CD8-positive, alpha-beta memory T cell (primary cell): ENCODE measurements at places on chromosomes 12 and 14. TPM values are rescaled to one million over a fixed set of nuclear protein-coding genes. Genes with fewer than 3 reads are reported as not detected.
A peak's percentile ranks its signal among the peaks of the same experiment; 100 is the strongest.

DNA sequence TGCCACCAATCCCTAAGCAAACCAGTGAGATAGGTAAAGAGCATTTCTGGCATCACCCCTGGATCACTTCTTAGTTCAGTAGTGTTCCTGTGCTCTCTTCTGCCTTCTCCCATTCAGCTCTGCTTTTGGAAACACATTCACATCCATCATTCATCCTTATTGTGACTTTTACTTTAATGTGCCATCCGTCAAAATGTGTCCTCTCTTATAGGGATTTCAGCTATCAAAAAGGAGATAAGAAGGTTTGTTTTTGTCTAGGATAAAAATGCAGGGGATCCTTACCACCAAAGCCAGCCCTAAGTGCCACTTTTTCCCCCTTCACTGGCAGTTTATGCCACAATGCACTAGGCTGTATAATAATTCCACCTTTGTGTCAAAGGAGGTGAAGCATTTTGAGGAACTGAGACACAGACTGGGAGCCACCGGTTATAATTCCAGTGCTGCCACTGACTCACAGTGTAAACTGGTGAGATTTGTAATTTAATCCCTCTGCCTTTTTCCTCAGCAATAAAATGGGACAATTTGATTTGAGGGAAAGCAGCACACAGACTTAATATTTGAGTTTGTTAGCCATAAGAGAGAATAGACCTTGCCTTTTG is 158.6 kb downstream of the PAX9 start:
- H3K4me3 ChIP-seq, result no peak overlapping the region
- no peak overlapping the region for H3K27ac ChIP-seq
- no peaks in the 10 kb centered on the region for H3K36me3 ChIP-seq
- H3K4me1 ChIP-seq, result no peaks in the 10 kb centered on the region

DNA sequence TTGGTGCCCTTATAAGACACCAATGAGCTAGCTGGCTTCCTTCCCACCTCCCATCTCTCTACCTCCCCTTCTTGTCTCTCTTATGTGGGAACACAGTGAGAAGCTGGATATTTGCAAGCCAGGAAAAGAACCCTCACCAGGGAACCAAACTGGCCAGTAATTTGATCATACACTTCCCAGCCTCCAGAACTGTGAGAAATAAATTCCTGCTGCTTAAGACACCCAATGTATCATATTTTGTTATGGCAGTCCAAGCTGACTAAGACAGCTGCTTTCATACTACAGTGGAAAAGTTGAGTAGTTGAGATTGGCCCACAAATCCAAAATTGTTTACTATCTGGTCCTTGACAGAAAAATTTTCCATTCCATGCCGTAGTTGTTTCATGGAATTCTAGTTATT is 269.0 kb downstream of the KCNH5 start:
- H3K36me3 ChIP-seq, result no peaks in the 10 kb centered on the region
- H3K27me3 ChIP-seq, result no peaks in the 10 kb centered on the region
- no peaks in the 10 kb centered on the region for H3K4me1 ChIP-seq

GRCh38 chr14:22976620-22977433 is 5.5 kb downstream of the AJUBA start:
- peaks cover 13% of the 10 kb centered on the region for H3K4me1 ChIP-seq
- H3K27me3 ChIP-seq, result no peaks in the 10 kb centered on the region
- H3K36me3 ChIP-seq, result no peaks in the 10 kb centered on the region
- no peak for DNase-seq

- H3K27me3 ChIP-seq, result peaks cover 6% of the 10 kb centered on the region
- no peaks in the 10 kb centered on the region for H3K36me3 ChIP-seq
- no peaks in the 10 kb centered on the region for H3K4me1 ChIP-seq
These were observed 4.4 kb upstream of the KCNK10 start for GRCh38 chr14:88327497-88327896.

DNA sequence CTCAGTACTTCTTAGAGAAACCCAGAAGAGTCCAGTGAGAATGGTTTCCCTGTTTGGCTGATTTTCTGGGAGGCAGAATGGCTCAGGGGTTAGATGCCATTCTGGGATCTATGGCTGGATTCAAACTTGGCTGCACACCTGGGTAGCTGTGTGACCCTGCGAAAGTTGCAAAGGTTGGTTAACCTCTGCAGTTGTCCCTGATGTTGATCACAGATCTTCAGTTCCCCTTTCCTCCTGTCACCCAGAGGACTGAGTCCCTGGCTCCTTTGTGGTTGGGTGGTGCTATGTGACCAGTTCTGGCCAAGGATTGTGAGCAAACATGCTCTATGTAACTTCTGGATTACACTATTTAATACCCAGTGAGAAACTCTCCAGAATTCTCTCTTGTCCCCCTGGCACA is 418.0 kb downstream of the RGS6 start:
- peaks cover 3% of the 10 kb centered on the region for H3K27me3 ChIP-seq
- H3K4me1 ChIP-seq, result no peaks in the 10 kb centered on the region
- DNase-seq, result no peak

GRCh38 chr12:46082490-46083200 is 92.3 kb upstream of the SCAF11 start:
- no peak overlapping the region for H3K4me3 ChIP-seq
- H3K36me3 ChIP-seq, result no peaks in the 10 kb centered on the region
- H3K27ac ChIP-seq, result no peak overlapping the region
- no peaks in the 10 kb centered on the region for H3K27me3 ChIP-seq

- H3K4me3 ChIP-seq, result no peak overlapping the region
- H3K27ac ChIP-seq, result no peak overlapping the region
- no peaks in the 10 kb centered on the region for H3K4me1 ChIP-seq
- DNase-seq, result no peak
- H3K36me3 ChIP-seq, result no peaks in the 10 kb centered on the region
These were observed 27.0 kb downstream of the PAPLN start for GRCh38 chr14:73264080-73264884.

GRCh38 chr14:100851586-100851916 is 25.6 kb downstream of the MEG3 start:
- H3K4me1 ChIP-seq, result peaks cover 4% of the 10 kb centered on the region
- no peaks in the 10 kb centered on the region for H3K36me3 ChIP-seq
- H3K27ac ChIP-seq, result no peak overlapping the region
- no peak for DNase-seq
- H3K27me3 ChIP-seq, result no peaks in the 10 kb centered on the region

DNA sequence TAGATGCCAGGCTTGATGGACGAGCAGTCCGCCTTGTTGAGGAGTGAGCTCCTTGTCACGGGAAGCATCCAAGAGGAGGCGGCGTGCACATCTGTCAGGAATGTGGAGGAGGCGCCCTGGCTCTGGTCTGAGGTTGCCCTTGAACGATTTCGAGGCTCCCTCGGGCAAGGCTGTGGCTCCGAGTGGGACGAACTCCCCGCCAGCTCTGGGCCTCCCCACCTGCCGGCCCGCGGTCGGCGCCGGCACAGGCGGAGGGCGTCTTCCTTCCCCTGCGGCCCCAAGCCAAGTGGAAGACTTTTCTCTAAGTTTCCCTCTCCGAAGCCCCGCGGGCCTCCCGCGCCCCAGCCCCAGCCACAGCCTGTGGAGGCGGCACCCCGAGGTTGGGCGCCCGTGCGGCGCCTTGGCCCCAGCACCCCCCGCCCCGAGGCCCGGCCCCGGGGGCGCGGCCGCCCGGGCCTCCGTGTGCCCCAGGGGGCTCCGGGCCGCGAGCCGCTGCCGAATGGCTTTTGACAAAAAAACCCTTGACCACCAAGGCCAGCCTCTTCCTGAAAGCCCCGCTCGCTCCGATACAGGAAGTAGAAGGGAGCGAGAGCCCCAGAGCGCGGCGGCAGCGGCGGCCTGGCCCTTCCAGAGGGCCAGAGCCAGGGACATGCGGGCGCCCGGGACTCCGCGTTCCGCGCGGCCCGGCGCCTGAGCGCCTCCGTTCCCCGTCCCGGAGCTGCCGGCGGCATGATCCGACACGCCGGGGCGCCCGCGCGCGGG is at the start of gene RIN3:
TSS of gene RIN3 (plus strand) at position 578 of the 762 bp plus-strand sequence. CDS start at position 730, 152 bp downstream.
- H3K4me1 ChIP-seq, result peaks cover 49% of the 10 kb centered on the region
- peak; percentile 72 for DNase-seq
- H3K27me3 ChIP-seq, result no peaks in the 10 kb centered on the region
- H3K36me3 ChIP-seq, result no peaks in the 10 kb centered on the region

- H3K27ac ChIP-seq, result no peak overlapping the region
- H3K36me3 ChIP-seq, result peaks cover 14% of the 10 kb centered on the region
- H3K27me3 ChIP-seq, result no peaks in the 10 kb centered on the region
- no peak overlapping the region for H3K4me3 ChIP-seq
- H3K4me1 ChIP-seq, result peaks cover 19% of the 10 kb centered on the region
- DNase-seq, result no peak
These were observed 13.7 kb downstream of the CHFR start for GRCh38 chr12:132873724-132874123.

GRCh38 chr12:109151457-109151856 is 35.1 kb downstream of the ACACB start:
- no peaks in the 10 kb centered on the region for H3K36me3 ChIP-seq
- no peak overlapping the region for H3K27ac ChIP-seq
- no peak for DNase-seq
- peaks cover 16% of the 10 kb centered on the region for H3K4me1 ChIP-seq
- no peaks in the 10 kb centered on the region for H3K27me3 ChIP-seq

GRCh38 chr12:55428331-55429243 is 2.5 kb downstream of the OR6C76 start:
- H3K4me3 ChIP-seq, result no peak overlapping the region
- no peaks in the 10 kb centered on the region for H3K4me1 ChIP-seq
- DNase-seq, result no peak
- no peaks in the 10 kb centered on the region for H3K36me3 ChIP-seq
- no peaks in the 10 kb centered on the region for H3K27me3 ChIP-seq

DNA sequence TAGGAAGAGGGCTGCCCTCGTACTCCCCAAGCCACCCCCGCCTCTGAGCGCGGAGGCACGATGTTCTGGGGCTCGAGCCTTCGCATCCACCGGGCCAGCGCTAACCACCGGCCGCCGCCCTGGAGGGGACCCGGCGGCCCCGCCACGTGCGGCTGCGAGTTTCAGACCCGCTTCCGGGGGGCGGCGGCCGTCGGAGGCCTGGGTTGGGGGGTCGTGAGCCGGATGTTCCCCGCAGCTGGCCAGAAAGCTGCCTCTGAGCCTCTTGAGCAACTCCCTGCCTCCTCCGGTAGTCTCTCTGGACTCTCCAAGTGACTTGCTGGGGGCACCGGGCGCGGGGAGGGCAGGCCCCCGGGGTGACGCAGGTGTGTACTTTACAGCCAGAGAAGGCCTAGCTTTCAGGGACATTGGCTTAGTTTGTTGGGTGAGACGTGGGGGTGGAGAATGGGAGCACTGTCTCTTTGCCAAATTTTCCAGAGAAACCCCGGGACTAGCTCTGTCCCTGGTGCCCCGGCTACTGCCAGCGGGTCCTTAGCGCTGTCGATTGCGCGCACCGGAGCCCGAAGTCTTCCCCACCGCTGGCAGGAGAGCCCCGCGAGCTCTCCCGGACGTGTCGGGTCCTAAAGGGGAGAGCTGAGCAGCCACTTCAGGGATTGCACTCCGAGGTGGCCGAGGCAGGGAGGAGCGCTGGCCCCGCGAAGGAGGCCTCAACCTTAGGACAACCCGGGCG is 15.6 kb downstream of the OTX2 start:
- H3K27ac ChIP-seq, result no peak overlapping the region
- peaks cover 22% of the 10 kb centered on the region for H3K27me3 ChIP-seq
- no peak for DNase-seq
- H3K4me3 ChIP-seq, result no peak overlapping the region
- no peaks in the 10 kb centered on the region for H3K36me3 ChIP-seq

DNA sequence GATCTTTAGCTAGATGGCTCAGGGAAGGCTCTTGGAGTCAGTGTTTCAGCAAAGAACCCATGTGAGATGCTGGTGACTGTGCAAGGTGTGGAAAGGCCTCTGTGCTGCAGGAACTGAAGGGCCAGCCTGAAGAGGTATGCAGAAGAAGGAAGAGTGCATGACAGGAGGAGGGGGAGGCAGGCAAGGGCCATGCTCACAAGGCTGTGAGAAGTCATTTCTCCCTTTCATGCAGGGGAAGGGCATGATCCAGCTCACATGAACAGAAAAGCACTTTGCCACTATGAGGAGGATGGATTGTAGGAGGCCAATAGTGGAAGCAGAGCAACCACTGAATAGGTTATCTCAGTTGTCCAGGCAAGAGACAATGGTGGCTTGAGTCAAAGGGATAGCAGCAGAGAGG is 83.7 kb downstream of the SSPN start:
- no peak overlapping the region for H3K27ac ChIP-seq
- no peak overlapping the region for H3K4me3 ChIP-seq
- no peaks in the 10 kb centered on the region for H3K36me3 ChIP-seq
- DNase-seq, result no peak
- H3K27me3 ChIP-seq, result no peaks in the 10 kb centered on the region
- no peaks in the 10 kb centered on the region for H3K4me1 ChIP-seq

GRCh38 chr12:8078398-8078797 is 3.7 kb upstream of the NECAP1 start:
- H3K4me1 ChIP-seq, result peaks cover 33% of the 10 kb centered on the region
- H3K27ac ChIP-seq, result no peak overlapping the region
- no peaks in the 10 kb centered on the region for H3K36me3 ChIP-seq
- no peaks in the 10 kb centered on the region for H3K27me3 ChIP-seq

DNA sequence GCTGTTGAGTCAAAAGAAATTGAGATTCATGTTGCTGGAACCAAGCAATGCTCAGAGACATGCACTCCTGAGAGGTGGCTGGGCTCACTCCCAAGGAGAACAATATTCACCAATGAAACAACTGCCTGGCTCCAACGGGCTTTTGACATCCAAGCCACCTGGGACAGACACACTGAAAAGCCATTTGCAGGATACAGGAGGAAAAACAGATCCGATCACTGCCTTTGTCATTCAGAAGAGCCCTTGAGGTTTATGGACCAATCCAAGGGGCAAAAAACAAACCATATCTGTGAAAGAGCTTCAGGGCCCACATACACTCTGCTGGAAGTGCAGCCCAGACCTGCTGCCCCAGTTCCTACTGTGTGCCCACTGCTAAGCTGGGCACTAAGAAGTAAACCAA is 277.5 kb downstream of the NUAK1 start:
- H3K4me3 ChIP-seq, result no peak overlapping the region
- H3K36me3 ChIP-seq, result no peaks in the 10 kb centered on the region
- H3K27me3 ChIP-seq, result no peaks in the 10 kb centered on the region
- no peaks in the 10 kb centered on the region for H3K4me1 ChIP-seq
- DNase-seq, result no peak

GRCh38 chr12:59182658-59183455 is 262.6 kb upstream of the LRIG3 start:
- no peak for DNase-seq
- H3K4me1 ChIP-seq, result no peaks in the 10 kb centered on the region
- H3K27me3 ChIP-seq, result no peaks in the 10 kb centered on the region
- H3K4me3 ChIP-seq, result no peak overlapping the region
- no peak overlapping the region for H3K27ac ChIP-seq

- DNase-seq, result no peak
- no peaks in the 10 kb centered on the region for H3K27me3 ChIP-seq
- no peak overlapping the region for H3K4me3 ChIP-seq
- no peak overlapping the region for H3K27ac ChIP-seq
- no peaks in the 10 kb centered on the region for H3K36me3 ChIP-seq
These were observed 305.6 kb downstream of the RPAP3 start for GRCh38 chr12:47400266-47400665.

IQSEC3 gene
- not detected for polyA plus RNA-seq

PZP gene
- polyA plus RNA-seq, result 0.28 TPM

SLC6A15 gene
- not detected for polyA plus RNA-seq

ARHGAP9 gene
- 181 TPM for polyA plus RNA-seq

TSPAN19 gene
- polyA plus RNA-seq, result not detected

AACS gene
- polyA plus RNA-seq, result 11.8 TPM

KRT79 gene
- polyA plus RNA-seq, result not detected

GARIN6 gene
- polyA plus RNA-seq, result not detected
